ENCODE measurements at places on chromosomes 11 and 22. TPM values are rescaled to one million over a fixed set of nuclear protein-coding genes. Genes with fewer than 3 reads are reported as not detected.

YPEL4 gene
- 0.26 TPM for total RNA-seq

MIAT gene
- total RNA-seq, result 0.64 TPM

KIAA1671 gene
- 14.7 TPM for total RNA-seq

ATF4 gene
- 516 TPM for total RNA-seq

NPTXR gene
- total RNA-seq, result under 0.01 TPM

MMP12 gene
- total RNA-seq, result not detected

All from bronchial epithelial cell (primary cell).